ENCODE measurements at places on chromosomes 5 and 9.

DNA sequence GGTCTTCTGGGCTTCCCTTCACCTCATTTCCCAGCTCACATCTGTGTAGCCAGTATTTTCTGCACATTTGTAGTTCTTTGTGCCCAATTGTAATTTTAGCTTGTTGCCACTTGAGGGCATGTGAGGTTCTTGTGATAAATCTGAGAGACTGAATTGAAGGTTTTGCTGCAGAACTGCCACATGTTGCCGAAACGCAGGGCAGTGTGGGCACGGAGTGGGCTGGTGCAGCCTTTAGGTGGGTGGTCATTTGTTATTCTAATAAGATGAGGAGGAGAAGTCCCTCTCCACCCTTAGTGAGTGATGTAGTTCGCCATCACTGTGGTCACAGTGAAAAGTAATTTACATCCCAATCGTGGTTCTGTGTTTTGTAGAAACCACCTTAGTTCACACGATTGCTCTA lies 21.2 kb downstream of the OTULIN start:
- no peak for DNase-seq

GRCh38 chr5:56575821-56576220 lies 239.5 kb upstream of the MAP3K1 start:
- no peak for DNase-seq

- no peak for DNase-seq
Observed at GRCh38 chr9:138013273-138013672, 135.7 kb downstream of the CACNA1B start.

DNA sequence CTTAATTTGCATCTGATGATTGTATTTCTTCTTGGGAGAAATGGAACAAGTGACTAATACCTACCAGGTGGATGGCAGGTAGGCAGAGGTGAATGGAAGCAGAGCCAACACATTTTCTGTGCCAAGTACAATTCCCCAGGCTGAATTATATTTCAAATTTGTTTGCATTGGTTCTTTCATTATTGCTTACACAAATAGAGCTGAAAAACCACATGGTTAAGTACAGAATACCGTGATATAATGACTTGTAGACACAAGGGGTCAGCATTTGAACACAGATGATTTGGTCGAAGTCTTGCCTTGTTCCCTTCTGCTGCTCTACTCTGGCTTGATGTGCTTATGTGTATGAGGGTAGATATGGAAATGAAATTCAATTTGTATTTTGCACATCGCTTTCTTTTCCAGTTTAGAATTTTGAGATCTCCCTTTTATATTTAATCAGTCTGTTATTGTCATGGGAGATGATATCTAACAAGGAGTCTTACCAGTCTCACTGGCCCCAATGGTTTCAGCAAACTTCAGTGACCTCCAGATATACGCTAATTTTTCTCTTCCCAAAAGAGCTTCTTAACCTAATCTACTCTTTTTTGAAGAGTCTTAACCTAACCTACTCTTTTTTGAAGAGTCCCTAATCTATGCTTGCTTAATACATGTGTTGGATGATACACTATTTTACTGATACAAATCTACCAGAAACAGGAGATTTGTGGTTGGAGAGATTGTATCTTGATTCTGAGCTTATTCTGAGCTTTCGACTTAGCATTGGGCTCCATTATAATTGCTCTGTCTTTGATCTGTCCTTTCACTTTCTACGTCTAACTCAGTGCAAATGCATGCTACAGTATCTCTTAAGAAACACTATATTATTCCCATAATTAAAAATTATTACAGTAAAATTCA lies 88.1 kb downstream of the PCSK1 start:
- no peak for DNase-seq

GRCh38 chr9:96168882-96169281 lies 133.1 kb downstream of the HSD17B3 start:
- DNase-seq = no peak

DNA sequence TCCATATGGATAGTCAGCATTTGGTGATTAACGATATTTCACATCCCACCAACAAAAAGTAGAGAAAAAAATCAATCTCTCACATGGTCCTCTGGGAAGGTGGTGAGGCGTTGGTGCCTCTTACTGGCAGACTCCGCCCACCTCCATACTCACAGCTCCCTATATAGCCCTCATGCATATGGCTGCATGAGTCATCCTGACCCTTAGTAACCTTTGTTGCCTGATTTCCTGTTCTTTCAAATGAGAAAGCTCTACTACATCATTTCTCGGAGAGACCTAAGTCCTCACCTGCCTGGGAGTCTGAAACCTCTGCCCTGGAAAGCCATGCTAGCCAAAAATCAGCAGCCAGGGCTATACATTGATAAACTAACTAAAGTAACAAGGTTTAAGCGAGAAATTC lies 33.3 kb upstream of the ABCA1 start:
- DNase-seq = peak; percentile 6

Data from stimulated activated CD4-positive, alpha-beta T cell treated with anti-CD3 and anti-CD28 coated beads, TNF-alpha, amount 100 ng/mL, for 1 hour (primary cell).